Uterus (tissue), 4 donors: ENCODE measurements at places on chromosomes 11 and 22. TPM values are rescaled to one million over a fixed set of nuclear protein-coding genes. Genes with fewer than 3 reads are reported as not detected.

- no peak for DNase-seq
Measured at GRCh38 chr11:134216816-134217215, 7.0 kb downstream of the NCAPD3 start.

- no peak for DNase-seq
Measured at GRCh38 chr11:102604875-102605274, 20.3 kb downstream of the MMP20 start.

GRCh38 chr11:58057481-58057880 lies 26.7 kb downstream of the OR6Q1 start:
- DNase-seq, result no peak

GRCh38 chr22:17903564-17904295 lies 120.6 kb downstream of the MICAL3 start:
- no peak for DNase-seq

The UCP3 gene
- 4.1 TPM for total RNA-seq

GRCh38 chr11:11553573-11553972 lies 68.2 kb downstream of the GALNT18 start:
- DNase-seq, result no peak

GRCh38 chr11:65069217-65069616 lies 10.9 kb upstream of the NAALADL1 start:
- DNase-seq, result no peak

The PATE2 gene
- total RNA-seq, result 0.85 TPM

GRCh38 chr11:45885921-45886721 lies 670 bp downstream of the MAPK8IP1 start:
- no peak for DNase-seq

The APOBEC3G gene
- total RNA-seq, result 5.9 TPM

DNA sequence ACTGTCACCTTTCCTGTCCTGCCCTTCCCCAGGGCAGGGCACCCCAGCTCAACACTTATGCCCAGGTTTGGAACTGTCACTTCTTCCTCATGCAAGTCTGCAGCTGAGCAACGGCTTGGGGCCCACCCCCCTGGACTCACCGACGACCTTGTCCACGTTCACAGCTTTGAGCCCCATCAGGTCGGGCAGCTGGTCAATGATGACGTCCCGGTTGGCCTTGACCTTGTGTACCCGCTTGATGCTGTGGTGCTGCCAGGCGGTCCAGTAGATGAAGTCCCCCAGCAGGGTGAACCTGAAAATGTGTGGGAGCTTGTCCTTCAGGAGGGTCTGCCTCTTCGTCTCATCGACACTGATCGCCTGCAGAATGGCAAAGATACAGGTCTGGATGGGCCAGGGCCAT lies 135.0 kb downstream of the CRYBB2 start:
- no peak for DNase-seq

DNA sequence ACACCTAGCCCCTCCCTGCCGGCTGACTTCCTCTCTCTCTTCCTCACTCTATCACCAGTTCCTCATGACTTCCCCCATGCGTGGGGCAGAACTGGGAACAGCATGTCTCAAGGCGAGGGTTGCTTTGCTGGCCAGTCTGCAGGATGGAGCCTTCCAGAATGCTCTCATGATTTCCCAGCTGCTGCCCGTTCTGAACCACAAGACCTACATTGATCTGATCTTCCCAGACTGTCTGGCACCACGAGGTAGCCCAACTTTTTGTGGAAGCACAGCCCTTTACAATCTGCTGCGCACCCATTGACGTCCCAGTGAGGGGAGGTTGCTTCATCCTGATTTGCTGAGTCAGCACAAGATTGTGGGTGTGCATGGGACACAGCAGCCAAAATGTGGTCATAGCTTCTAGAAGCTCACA lies 8.6 kb downstream of the TCN2 start:
- DNase-seq, result no peak

GRCh38 chr22:35518811-35519210 lies 21.8 kb upstream of the RASD2 start:
- no peak for DNase-seq

DNA sequence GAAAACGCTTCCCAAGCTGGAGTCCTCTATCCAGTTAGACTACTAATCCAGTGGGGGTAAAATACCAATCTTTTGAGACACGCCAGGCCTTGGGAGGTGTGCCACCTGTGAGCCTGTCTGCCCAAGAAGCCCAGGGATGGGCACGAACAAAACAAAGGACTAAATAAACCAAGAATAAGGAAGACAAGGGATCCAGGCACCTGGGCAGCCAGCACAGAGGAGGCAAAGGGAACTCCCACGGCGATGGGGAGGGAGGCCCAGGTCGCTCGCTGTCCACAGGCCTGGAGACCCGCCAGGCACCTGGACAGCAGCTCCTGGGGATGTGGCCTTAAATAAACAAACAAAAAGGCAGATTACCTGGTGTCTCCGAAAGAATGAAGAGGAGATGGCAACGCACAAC lies 31.4 kb downstream of the LRFN4 start:
- no peak for DNase-seq

- no peak for DNase-seq
Measured at GRCh38 chr11:11262171-11262920, 90.7 kb downstream of the CSNK2A3 start.

DNA sequence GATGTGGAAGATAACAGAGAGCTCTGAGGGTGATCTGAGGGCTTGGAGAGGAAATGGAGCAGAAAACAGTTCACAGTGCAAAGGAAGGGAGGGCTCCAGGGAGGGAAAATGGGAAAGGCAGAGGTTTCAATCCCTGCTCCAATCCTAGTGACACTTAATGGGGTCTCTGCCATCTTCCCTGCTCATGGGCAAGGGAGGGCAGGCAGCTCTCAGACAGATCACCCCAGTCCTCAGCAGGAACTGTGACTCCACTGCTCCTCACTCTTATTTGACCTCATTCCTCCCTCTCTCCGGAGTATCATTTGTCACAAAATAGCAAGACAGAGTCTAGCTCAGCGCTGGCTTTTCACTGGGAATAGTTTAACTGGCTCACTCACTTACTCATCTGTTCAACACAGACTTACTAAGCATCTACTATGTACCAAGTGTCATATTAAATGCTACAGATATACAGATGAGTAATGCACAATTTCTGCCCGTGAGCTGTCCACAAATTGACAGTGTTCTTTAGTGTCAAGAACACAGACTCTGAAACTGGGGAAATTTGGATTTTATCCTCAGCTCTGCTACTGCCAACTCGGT lies 817.4 kb downstream of the OPCML start:
- no peak for DNase-seq

- DNase-seq, result no peak
Measured at GRCh38 chr11:13080861-13081260, 71.7 kb downstream of the RASSF10 start.

DNA sequence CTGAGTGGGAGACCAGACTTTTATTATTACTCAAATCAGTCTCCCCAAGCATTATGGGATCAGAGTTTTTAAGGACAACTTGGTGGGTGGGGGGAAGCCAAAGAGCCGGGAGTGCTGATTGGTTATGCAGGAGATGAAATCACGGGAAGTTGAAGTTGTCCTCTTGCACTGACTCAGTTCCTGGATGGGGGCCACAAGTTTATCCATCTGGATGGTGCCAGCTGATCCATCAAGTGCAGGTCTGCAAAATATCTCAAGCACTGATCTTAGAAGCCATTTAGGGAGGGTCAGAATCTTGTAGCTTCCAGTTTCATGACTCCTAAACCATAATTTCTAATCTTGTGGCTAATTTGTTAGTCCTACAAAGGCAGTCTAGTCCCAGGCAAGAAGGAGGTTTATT lies 53.5 kb upstream of the LMO1 start:
- DNase-seq, result peak; percentile 32

The RIMBP3B gene
- total RNA-seq, result 0.41 TPM

The FOSL1 gene
- total RNA-seq, result 3.9 TPM

The UPK3A gene
- not detected for total RNA-seq

The OR8B12 gene
- not detected for total RNA-seq

- DNase-seq, result no peak
Measured at GRCh38 chr11:43751726-43752125, 71.2 kb downstream of the HSD17B12 start.

- DNase-seq, result no peak
Measured at GRCh38 chr11:75014129-75014528, 25.4 kb downstream of the NEU3 start.

The LPXN gene
- total RNA-seq, result 0.59 TPM

DNA sequence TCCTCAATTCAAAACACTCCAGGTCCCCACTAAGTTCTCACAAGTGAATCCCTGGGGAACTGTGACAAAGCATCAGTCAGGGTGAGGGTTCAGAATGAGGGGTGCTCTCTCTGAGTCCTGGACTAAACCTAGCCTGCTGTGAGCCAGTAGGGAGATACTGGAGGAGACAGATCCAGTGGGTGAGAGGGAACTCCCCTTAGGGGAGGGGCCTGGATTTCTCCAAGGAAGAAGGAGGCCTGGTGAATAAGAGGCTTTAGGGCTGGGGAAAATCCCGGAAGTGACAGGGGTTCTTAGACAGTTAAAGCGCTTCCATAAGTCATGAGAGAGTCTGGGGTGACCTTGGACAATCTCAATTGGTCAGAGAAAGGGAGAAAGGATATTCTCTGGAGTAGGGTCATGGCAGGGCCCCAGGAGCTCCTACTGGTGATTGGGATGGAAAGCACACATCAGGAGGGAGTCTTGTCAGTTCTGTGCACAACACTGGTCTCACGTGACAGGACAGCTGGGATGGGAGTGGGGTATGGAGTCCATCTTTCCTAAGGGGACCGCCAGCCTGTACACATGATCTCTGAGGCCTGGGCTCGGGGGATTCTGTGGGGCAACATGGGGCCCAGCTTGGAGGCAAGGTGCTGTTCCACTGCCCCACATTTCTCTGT lies 1.5 kb downstream of the TBC1D10A start:
- peak; percentile 46 for DNase-seq

The OR8A1 gene
- not detected for total RNA-seq

The DBX1 gene
- not detected for total RNA-seq

DNA sequence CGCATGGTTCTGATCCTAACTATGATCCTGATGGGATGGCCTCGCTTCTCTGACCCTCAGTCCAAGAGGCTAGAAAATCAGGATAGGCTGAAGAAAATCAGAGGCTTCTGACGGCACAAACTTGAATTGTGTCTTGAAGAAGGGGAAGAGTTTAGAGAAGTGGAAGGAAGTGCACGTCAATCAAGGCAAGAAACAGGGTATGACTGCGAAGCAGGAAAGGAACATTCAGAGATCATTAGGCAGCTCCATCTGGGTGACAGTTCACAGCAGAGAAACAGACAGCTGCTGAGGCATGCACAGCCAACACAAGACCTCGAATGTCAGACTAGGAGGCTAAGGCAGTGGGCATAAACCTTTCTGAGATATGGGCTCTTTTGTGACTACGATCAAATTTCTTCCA lies 29.3 kb downstream of the CLPB start:
- DNase-seq, result no peak

DNA sequence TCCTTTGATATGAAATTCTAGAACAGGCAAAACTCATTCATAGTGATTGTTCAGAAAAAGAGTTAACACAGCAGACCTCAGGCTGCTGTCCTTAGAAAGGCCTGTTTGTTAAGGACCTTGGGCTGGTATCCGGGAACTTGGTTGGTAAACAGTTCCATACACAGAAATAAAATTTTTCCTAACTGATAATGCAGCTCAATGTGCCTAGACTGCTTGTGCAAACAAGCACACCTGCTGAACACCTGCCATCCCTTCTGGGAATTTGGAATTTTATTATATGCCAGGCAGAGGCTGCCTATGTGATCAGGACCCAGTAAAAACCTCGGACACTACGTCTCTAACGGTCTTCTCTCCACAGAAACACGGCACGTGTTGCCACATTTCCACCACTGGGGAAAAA lies 11.5 kb downstream of the THAP12 start:
- no peak for DNase-seq

The INSC gene
- not detected for total RNA-seq

DNA sequence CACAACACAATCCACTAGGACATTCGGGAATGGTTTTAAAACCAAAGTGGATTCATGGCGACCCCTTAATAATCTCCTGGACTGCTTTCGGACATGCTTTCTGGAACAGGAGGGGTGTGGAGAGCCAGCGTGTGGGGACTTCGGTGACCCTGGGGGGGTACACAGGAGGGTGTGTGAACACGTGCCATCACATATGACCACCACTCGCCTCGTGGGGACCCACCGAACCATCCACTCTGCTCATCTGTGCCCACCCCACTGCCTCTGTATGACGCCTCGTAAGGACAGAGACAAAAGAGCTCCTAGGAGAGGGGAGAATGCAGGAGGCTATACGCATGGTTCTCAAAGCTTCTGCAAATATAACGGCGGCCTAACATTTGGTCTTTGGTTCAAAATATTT lies 8.9 kb downstream of the LTO1 start:
- peak; percentile 12 for DNase-seq

The MIOX gene
- total RNA-seq, result not detected

DNA sequence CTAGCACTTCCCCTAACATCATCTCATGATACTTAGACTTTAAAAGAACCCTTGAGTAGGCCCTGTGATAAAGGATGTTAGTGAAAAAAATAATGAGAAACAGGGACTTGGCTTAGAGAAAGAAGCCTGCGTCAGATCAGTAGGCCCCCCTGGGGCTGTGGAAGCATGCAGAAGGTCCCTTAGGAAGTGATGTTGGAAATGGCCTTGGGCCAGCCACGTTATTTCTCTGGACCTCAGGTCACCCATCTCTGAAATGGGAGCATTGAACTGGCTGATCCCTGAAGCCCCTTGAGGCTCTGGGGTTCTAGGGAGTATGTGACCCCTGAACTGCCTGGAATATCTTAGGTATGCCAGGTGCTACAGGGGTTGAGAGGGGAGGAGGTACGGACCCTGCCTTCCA lies 40.2 kb downstream of the MCM5 start:
- no peak for DNase-seq

- no peak for DNase-seq
Measured at GRCh38 chr11:129694538-129694937, 121.1 kb upstream of the TMEM45B start.

DNA sequence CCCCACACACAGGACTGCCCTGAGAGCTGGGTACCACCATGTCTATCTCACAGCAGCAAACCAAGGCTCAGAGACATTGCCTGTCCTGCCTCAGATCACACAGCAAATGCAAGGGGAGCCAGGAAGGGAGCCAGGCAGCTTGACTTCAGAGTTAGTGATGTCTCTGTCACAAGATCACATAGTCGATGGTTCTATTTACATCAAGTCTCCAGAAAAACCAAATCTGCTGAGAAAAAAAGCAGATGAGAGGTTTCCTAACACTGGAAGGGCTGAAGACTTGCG lies 16.1 kb downstream of the SCUBE1 start:
- no peak for DNase-seq

DNA sequence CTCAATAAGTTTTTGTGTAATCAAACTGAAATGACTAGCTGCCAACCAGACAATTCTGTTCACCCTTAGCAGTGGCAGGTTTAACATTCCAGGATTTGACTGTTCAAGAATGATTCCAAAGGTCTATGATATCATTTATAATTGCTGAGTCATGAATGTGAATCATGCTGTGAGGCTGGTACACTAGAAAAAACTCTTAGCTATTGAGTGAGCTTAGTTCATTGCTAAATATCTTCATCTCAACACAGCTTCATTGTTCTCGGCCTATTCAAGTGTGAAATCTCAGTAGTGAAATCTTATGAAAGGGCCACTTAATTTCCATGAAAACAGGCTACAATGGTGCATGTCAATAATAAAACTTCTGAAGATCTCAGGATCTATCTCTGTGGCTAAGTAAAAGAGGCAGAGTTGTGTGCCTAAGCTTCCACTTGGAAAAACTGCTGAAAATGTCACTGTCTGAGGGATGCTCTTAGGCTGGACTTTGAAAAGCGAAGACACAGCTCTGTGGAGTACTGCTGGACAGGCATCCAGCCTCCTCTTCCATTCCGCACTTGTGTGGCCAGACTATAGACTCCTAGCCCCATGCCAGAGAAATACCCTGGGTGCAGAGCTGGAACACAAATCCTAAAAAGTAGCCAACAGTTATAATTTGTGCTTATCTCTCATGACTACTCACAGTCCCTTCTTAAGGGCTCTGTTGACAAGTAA lies 12.8 kb downstream of the AQP11 start:
- no peak for DNase-seq
